Osteocyte (in vitro differentiated cells): ENCODE measurements at places on chromosomes 2 and 18. TPM values are rescaled to one million over a fixed set of nuclear protein-coding genes. Genes with fewer than 3 reads are reported as not detected.

DNA sequence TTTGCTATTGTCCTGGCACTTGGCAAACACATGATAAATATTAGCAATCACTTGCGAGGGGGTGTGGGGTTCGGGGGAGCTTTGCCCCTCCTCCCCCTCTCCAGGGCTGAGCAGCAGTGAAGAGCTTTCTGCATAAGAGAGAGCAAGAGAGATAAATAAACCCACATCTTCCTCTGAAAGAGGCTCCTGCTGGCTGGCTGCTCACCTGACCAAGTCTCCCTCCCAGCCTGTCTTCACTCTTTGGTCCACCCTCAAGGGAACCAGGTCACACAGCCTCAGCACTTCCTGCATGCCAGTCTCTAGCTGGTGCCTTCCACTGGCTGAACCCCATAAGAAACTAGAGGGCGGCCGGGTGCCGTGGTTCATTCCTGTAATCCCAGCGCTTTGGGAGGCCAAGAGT, 18.5 kb upstream of the YWHAQ start:
- no peak for DNase-seq

DNA sequence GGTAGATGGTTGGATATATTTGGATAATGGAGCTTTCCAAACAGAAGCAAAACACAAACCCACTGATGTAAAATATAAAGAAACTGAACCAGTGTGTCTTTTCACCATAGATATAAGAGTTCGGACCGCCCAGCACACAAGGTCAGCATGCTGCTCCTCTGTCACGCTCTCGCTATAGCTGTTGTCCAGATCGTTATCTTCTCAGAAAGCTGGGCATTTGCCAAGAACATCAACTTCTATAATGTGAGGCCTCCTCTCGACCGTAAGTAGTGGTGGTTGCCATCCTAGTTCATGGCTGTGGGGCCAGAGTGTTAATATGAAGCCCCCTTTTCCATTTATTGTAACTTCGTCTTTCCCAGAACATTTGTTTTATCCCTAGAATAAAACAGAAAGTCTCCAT, 125.2 kb upstream of the LYPD6 start:
- no peak for DNase-seq

The CCDC68 gene
- total RNA-seq = not detected in 2 replicates

GRCh38 chr2:113116100-113116958, 11.1 kb upstream of the IL1RN start:
- DNase-seq = no peak
